ENCODE measurements at places on chromosomes 11 and 22.

DNA sequence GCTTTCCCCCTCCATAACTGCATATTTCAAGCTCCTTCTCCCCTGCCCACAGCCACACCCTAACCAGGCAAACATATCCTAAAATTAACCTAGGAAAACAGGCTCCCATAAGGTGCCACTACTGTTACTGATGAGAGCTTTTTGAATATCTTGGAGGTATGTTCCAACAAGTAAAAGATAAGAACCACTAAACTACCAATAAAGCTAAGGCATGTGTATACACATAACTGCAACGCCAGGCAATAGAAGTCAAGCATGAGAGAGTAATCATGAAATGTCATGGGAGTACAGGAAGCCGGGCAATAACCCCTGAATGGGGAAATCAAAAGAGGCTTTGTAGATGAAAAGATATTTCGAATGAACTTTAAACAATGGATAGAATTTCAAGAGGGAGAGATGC, 9.3 kb downstream of the MMP13 start:
- no peak for DNase-seq

- peak; percentile 66 for DNase-seq
These were observed 816 bp upstream of the PLEKHA7 start for GRCh38 chr11:17014833-17015626.

- peak; percentile 26 for DNase-seq
These were observed at the start of gene NRIP3 for GRCh38 chr11:9003573-9004182. TSS of gene NRIP3 (minus strand) at chr11:9004001. CDS start at chr11:9003935, 66 bp downstream.

DNA sequence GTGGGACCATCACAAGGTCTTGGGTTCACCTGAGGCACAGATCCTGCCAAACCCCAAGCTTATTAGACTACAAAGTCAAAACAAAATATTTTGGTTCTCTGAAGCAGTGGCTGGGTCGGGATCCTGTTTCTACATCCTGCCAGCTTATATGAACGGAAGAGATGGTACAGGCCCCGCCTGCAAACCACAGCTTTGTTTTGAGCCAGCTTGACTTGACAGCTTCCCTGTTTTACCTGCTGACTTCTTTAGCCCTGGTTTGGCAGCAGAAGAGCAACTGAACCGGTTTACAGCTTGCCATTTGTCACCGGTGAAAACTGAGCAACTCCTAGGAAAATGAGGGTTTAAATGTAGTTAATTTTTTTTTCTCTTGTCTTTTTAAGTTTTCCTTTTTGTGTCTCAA, 11.4 kb downstream of the PACS1 start:
- peak; percentile 87 for DNase-seq

GRCh38 chr11:58392746-58393145, 13.9 kb downstream of the OR5B3 start:
- no peak for DNase-seq
